ENCODE measurements at places on chromosomes 12 and 14. TPM values are rescaled to one million over a fixed set of nuclear protein-coding genes. Genes with fewer than 3 reads are reported as not detected.
A peak's percentile ranks its signal among the peaks of the same experiment; 100 is the strongest.

DNA sequence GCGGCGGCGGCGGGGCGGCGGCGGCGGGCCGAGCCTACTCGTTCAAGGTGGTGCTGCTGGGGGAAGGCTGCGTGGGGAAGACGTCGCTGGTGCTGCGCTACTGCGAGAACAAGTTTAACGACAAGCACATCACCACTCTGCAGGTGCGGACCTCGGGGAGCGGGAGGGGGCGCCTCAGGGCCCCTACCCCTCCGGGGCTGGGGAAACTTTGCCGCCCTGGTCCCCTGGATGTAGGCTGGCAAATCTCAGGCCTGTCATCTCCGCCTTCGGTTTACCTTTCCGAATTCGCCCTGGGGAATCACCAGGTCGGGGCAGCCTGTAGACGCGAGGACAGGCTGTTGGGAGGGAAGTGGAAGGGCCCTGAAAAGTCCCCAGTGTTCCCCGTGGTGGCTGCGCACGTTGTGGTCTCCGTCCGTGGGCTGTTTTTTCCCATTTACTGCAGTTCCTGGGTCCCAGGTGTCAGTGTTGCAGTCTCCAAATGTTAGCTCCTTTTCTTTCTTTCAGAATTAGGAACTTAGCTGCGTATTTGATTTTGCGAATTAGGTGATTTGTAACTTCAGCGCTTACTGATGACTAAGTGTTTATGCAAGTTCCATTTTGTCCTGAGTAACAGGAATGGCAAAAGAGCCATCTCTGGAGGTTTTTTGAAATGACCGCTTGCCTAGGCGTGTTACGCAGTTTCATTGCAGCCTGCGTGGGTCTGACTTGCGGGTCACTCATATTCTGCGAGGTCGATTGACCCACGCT is 656 bp downstream of the RAB21 start:
- peak; percentile 46 for DNase-seq

GRCh38 chr12:80954857-80955520 is 17.3 kb upstream of the LIN7A start:
- DNase-seq = no peak

- DNase-seq = no peak
Measured at GRCh38 chr12:93777254-93777653, 100.1 kb downstream of the CRADD start.

The KRT85 gene
- total RNA-seq = not detected

DNA sequence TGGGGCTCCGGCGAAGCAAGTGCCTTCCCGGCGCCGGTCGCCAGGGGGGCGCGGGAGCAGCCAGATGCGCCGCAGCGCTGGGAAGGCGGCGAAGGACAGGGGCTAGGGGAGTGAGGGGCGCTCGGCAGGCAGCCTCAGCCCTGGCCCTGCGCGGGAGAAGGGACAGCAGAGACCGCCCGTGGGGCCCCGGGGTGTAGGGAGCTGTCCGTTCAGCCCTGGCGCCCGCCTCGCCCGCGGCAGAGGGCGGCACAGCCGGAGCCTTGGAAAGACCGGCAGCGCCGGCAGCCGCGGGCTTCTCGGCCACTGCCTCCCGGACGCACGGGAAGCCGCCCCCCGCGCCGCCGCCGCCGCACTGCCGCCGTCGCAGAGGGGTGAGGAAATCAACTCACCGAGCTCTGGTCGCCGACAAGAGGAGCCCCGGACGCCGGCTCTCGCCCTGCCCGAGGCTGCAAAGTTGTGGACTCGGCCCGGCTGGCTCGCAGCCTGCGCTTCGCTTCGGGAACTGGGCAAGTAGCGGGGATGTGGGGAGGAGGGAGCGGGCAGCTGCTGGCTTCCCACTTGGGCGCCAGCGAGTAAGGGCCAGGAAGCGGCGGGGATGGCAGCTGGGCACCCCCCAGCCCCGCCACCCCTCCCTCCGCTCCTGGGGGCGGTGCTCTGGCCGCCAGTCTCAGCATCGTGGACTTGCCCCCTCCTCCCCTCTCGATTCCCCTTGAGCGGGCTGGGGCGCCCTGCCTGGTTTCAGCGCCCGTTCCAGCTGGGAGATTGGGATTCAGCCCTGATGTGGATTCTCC is at the start of gene ZDHHC22:
TSS of gene ZDHHC22 (minus strand) at position 578 of the 791 bp plus-strand sequence. CDS start 2,053 bp downstream, outside the sequence.
- DNase-seq = peak; percentile 41

DNA sequence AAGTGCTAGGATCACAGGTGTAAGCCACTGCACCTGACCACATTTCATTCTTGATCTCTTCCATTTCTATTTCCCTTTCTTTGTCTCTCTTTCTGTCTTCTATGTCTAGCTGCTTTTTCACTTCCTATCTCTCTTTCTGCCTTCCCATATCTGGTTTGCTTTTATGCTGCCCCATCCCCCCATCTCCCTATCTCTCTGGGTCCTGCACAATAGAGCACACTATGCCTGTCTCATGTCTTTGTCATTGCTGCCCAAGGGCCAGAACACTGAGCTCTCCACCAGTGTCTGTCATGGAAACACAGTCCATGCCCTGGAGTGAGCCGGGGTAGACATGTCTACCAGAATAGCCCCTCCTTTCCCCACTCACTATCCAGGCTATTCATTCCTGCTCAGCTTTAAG is 12.3 kb upstream of the RARG start:
- no peak for DNase-seq

The OTOGL gene
- total RNA-seq = 0.13 TPM

The IRAK3 gene
- 8.0 TPM for total RNA-seq

The STAB2 gene
- total RNA-seq = 6.5 TPM

- no peak for DNase-seq
Measured at GRCh38 chr14:103832046-103832445, 15.3 kb downstream of the PPP1R13B start.

- DNase-seq = no peak
Measured at GRCh38 chr12:95396849-95397468, 77.0 kb upstream of the METAP2 start.

The ITPK1 gene
- 44.8 TPM for total RNA-seq

DNA sequence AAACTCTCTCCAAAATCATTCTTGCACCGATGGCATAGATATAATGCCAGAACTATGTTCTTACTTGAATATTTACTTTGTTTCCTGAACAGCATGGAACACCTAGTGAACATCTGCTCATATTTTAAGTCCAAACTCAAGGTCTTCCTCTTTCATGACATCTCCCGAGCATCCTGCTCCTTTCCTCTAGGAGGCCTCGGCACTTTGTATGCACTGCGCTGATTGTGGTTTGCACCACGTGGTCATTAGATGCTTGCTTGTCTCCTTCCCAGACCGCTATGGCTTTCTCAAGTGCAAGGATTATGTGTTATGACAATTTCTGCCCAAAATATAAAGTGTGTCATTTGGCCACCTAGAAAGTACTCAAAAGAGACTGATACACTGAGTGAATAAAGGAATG is 912.0 kb downstream of the GALC start:
- no peak for DNase-seq

The DERA gene
- total RNA-seq = 72.1 TPM

DNA sequence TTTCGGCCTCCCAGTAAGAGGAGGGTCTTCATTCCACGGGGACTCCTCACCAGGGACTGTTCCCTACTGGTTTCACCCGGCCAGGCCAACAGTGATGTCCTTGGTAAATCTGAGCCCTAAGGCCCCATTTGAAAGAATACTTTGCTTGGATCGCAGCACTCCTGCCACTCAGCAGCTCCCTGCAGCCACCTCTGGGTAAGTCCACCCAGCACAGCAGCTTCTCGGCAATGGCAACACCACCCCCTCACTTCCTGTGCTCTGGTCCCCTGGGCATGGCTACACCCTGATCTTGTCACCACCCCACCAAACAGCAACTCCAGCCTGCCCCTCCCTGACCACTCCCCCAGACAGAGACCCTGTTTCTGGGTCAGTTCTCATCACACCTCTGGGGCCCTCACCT is 100.3 kb downstream of the SETD3 start:
- DNase-seq = no peak

- DNase-seq = no peak
Measured at GRCh38 chr12:31224768-31225448, 101.0 kb downstream of the SINHCAF start.

- no peak for DNase-seq
Measured at GRCh38 chr12:121378736-121379135, 21.2 kb upstream of the RNF34 start.

The TAS2R9 gene
- not detected for total RNA-seq

DNA sequence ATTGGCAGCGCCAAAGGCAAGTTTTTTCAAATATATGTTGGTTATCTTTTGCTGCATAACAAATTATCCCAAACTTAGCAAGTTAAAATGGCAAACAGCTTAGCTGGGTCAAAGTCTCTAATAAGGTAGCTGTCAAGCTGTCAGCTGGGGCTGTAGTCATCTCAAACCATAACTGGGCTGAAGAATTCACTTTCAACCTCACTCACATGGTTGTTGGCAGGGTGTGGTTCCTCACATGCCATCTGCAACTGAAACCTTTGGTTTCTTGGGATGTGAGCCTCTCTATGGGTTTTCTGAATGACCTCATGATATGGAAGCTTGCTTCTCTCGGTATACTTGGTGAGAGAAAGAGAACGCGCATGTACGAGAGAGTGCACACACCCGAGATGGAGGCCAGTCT is 125.4 kb downstream of the LRIG3 start:
- DNase-seq = no peak

- DNase-seq = no peak
Measured at GRCh38 chr12:8947737-8948136, 1.7 kb downstream of the M6PR start.

The TMEM119 gene
- 6.9 TPM for total RNA-seq

- DNase-seq = no peak
Measured at GRCh38 chr12:100554608-100555077, 18.8 kb upstream of the GAS2L3 start.

GRCh38 chr14:67370830-67371229 is 10.7 kb downstream of the EIF2S1 start:
- no peak for DNase-seq

- DNase-seq = no peak
Measured at GRCh38 chr12:71438670-71439361, 782 bp upstream of the LGR5 start.

The CCDC196 gene
- not detected for total RNA-seq

The IL26 gene
- total RNA-seq = not detected

- DNase-seq = peak; percentile 23
Measured at GRCh38 chr12:130070126-130070611, 92.1 kb upstream of the FZD10 start.

DNA sequence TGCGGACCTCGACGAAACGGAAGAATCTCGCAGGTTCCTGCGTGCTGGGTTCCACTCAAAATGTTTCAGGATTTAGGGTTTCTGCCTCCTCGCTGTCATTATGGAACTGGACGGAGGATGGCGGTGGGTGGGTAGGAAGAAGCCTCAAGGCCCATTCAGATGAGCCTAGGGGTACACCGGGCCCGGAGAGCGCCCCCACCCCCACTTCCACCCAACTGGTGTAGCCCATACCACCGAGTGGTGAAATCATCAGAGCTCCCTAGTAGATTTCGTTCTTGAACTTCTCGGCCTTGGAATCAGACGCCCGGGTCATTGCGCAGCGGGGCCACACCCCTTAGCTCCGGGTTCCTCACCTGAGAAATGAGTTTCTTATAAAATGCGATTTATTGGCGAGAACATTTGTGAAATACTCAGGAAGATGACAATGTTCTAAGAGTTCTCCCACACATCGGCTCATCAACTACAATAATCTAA is 13.3 kb upstream of the TBX3 start:
- peak; percentile 75 for DNase-seq

- no peak for DNase-seq
Measured at GRCh38 chr14:64232095-64232838, 61.9 kb downstream of the ESR2 start.

- DNase-seq = no peak
Measured at GRCh38 chr14:68667313-68667791, 125.5 kb downstream of the ZFP36L1 start.

DNA sequence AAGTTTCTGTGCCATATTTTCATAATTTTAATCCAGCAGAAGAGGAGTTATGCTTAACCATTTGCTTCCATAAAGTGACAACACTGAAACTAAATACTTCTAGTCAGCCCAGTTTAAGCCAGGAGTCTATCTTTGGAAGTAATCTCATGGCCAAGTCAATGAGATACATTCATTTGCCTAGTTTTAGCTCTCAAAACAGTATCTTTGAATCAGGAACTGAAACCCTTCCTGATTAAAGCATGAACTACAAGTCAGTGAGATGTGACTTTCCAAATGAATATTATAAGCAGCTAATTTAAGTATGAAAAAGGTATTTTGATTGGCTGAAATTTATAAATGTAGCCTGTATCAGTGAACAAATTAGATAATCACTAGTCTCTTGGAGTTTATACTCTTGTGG is 491.5 kb downstream of the SLC6A15 start:
- DNase-seq = no peak

All from thyroid gland (tissue), 4 donors.